ENCODE measurements at places on chromosomes 1 and 21. TPM values are rescaled to one million over a fixed set of nuclear protein-coding genes. Genes with fewer than 3 reads are reported as not detected.

The FBXO42 gene
- 6.7 TPM for polyA plus RNA-seq

The TMPRSS2 gene
- polyA plus RNA-seq = 18.2 TPM

The F5 gene
- 106 TPM for polyA plus RNA-seq

The CYP4A11 gene
- polyA plus RNA-seq = 309 TPM

The TNFRSF9 gene
- 0.02 TPM for polyA plus RNA-seq

The TMOD4 gene
- not detected for polyA plus RNA-seq

The LCE2C gene
- polyA plus RNA-seq = not detected

The SLAMF8 gene
- 1.6 TPM for polyA plus RNA-seq

The ZNF648 gene
- 0.26 TPM for polyA plus RNA-seq

The GJA8 gene
- polyA plus RNA-seq = not detected

The DMRTA2 gene
- not detected for polyA plus RNA-seq

Measured in liver (tissue), 10 donors.